ENCODE measurements at places on chromosomes 5 and 9. TPM values are rescaled to one million over a fixed set of nuclear protein-coding genes. Genes with fewer than 3 reads are reported as not detected.

Gene XPA
- total RNA-seq, result 6.5 TPM

Gene LCN9
- total RNA-seq, result not detected

Gene GPRIN1
- 0.70 TPM for total RNA-seq

Gene SH3TC2
- 8.7 TPM for total RNA-seq

Gene PAEP
- total RNA-seq, result not detected

Gene PCDHA1
- not detected for total RNA-seq

Gene NR6A1
- 0.45 TPM for total RNA-seq

Gene PTGES
- total RNA-seq, result 30.0 TPM

Gene GADD45G
- 0.08 TPM for total RNA-seq

Gene TLR4
- 83.6 TPM for total RNA-seq

Gene CDX1
- total RNA-seq, result 0.15 TPM

Gene CORO2A
- 0.15 TPM for total RNA-seq

Gene BASP1
- 53.4 TPM for total RNA-seq

Gene IL13
- total RNA-seq, result not detected

Gene HK3
- total RNA-seq, result 0.23 TPM

Gene RALGPS1
- 2.6 TPM for total RNA-seq

Gene HINT1
- total RNA-seq, result 249 TPM

Gene LHX6
- total RNA-seq, result not detected

Gene BTNL9
- not detected for total RNA-seq

Gene TRAF1
- total RNA-seq, result 1.6 TPM

Gene FGF18
- total RNA-seq, result not detected
